ENCODE measurements at places on chromosomes 16 and 17.

GRCh38 chr17:39000021-39000601 is 32.9 kb upstream of the FBXO47 start:
- DNase-seq, result no peak

- no peak for DNase-seq
Measured at GRCh38 chr17:63780507-63780906, 6.5 kb downstream of the DDX42 start.

DNA sequence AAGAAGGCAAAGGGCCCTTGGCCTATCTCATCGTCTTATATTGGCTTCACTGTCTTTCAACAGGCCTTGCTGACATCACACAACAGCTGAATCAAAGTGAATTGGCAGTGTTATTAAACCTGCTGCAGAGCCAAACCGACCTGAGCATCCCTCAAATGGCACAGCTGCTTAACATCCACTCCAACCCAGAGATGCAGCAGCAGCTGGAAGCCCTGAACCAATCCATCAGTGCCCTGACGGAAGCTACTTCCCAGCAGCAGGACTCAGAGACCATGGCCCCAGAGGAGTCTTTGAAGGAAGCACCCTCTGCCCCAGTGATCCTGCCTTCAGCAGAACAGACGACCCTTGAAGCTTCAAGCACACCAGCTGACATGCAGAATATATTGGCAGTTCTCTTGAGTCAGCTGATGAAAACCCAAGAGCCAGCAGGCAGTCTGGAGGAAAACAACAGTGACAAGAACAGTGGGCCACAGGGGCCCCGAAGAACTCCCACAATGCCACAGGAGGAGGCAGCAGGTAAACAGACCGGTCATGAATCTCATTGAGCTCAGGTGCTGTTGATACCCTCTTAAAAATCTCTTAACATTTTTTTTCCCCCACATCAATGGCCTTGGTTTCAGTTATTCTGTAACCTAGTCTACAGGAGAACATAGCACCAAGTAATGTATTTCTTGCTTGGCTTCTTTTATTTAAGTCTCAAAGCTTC is 64.7 kb downstream of the CDK12 start:
- DNase-seq, result no peak

- no peak for DNase-seq
Measured at GRCh38 chr17:41406205-41406604, 8.8 kb upstream of the KRT31 start.

GRCh38 chr16:1072526-1073261 is at the start of gene SSTR5:
SSTR5 (plus strand) TSS chr16:1072747; CDS start chr16:1078869, 6,122 bp downstream.
- no peak for DNase-seq

DNA sequence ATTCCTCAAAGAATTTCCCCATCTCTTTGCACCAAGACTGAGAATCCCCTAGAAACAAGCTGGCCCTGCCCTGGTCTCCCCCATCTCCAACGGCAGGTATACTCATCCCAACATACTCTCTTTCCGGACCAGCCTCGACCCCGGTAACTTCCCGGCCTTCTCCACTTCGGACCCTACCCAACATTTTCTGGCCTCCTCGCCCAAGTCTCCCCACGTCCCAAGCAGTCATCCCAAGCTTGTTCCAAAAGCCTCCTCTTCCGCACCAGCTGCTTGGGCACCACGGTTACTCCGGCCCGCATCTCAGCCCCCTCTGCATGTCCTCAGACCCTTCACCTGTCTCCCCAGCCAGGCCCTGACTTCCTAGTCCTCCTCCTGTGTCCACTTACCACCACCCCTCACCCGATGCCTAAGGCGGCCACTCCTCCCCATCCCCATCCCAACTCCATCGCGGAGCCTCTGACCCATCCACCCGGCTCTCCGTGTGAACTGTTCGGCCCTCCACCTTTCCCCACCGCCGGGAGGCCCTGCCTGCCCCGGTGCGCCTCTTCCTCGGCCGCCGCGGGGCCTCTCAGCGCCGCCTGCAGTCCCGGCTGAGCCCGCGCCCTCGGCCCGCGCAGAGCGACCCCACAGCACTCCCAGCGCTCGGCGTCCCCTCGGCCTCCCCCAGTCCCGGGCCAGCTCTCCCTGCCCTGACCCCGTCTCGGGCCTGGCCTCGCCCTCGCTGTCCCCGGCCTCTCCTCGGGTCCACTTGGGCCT is 994 bp downstream of the PITPNA start:
- DNase-seq, result no peak
